ENCODE measurements at places on chromosomes 6 and 20. TPM values are rescaled to one million over a fixed set of nuclear protein-coding genes. Genes with fewer than 3 reads are reported as not detected.

The SIM1 gene
- 0.07 TPM for total RNA-seq

The SUMO4 gene
- 9.6 TPM for total RNA-seq

The VARS1 gene
- total RNA-seq, result 124 TPM

The ULBP1 gene
- total RNA-seq, result 0.27 TPM

The SALL4 gene
- total RNA-seq, result 0.09 TPM

The TMEM217 gene
- 2.9 TPM for total RNA-seq

The AAR2 gene
- 25.2 TPM for total RNA-seq

The OR2H2 gene
- not detected for total RNA-seq

The ALDH8A1 gene
- 2.7 TPM for total RNA-seq

The ZNF311 gene
- total RNA-seq, result 0.66 TPM

The SLC17A2 gene
- total RNA-seq, result not detected

The FAM217A gene
- not detected for total RNA-seq

The PPP1R3D gene
- total RNA-seq, result 6.3 TPM

The RAB44 gene
- total RNA-seq, result 0.07 TPM

The PREP gene
- total RNA-seq, result 46.3 TPM

The CARMIL1 gene
- 2.1 TPM for total RNA-seq

The COL19A1 gene
- total RNA-seq, result 0.14 TPM

The KIAA1755 gene
- not detected for total RNA-seq

The GSTA1 gene
- total RNA-seq, result not detected

The CBLN4 gene
- not detected for total RNA-seq

The LY6G5C gene
- total RNA-seq, result 5.4 TPM

The GPLD1 gene
- 0.18 TPM for total RNA-seq

The DYNLT2 gene
- total RNA-seq, result 2.0 TPM

The ANKRD6 gene
- total RNA-seq, result 0.93 TPM

The EHMT2 gene
- 73.1 TPM for total RNA-seq

The SLX4IP gene
- total RNA-seq, result 9.0 TPM

The BAK1 gene
- 93.2 TPM for total RNA-seq

The PBOV1 gene
- not detected for total RNA-seq

The RRAGD gene
- 4.5 TPM for total RNA-seq

The LIME1 gene
- total RNA-seq, result 193 TPM

The FOXP4 gene
- 5.0 TPM for total RNA-seq

The OR2H1 gene
- total RNA-seq, result not detected

The EDN3 gene
- total RNA-seq, result 0.09 TPM

The HSD17B8 gene
- 9.3 TPM for total RNA-seq

All from T-helper 2 cell treated with Interferon-gamma antibody and Interleukin-4, amounts not matched to agents 100 ng/mL and 5 ng/mL, for 36 hours (primary cell).